ENCODE measurements at places on chromosomes 13 and 19.

DNA sequence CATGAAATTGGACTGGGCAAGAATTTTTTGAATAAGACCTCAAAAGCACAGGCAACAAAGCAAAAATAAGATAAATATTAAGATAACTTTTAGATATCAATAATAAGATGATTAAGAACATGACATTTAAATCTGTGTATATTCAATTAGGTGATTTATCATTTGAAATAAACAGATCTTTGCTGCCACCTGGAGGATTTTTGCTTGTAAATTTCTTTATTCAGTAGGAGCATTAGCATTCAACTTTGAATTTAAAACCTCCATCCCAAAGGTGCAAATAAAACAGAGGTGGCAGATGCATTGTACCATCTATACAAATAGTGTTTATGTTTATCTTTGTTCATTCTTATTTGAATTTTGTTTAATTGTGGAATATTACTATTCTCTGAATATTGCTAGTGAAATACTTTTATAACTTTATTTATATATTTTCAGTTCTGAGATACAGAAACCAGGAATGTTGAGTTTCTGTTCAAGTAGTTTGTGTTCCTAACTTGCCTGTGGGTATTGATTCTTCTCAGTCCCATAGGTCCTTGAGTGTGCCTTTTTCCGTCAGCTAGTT, 20.9 kb downstream of the COG6 start:
- peak; percentile 30 for DNase-seq

GRCh38 chr19:5127717-5128116, 158.8 kb downstream of the KDM4B start:
- no peak for DNase-seq

DNA sequence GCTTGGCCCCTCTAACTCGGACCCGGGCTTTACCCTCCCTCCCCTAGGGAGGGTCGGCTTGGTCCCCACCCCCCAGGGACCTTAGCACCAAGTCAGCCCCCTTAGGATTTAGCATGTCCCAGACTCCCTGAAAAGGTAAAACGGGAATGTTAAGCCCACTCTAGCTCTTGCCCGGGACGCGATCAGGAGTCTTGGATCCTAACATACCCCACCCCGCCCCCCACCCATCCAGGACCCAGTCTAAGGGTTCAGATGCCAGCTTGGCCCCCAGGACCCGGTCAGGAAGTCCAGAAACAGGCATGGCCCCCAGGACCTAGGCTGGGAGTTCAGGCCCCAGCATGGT, 437 bp downstream of the EPOR start:
- DNase-seq = no peak

- peak; percentile 27 for DNase-seq
These were observed 6.4 kb downstream of the C19orf47 start for GRCh38 chr19:40341601-40342482.

- DNase-seq = peak; percentile 36
These were observed 33.9 kb downstream of the CCNE1 start for GRCh38 chr19:29845574-29846176.

DNA sequence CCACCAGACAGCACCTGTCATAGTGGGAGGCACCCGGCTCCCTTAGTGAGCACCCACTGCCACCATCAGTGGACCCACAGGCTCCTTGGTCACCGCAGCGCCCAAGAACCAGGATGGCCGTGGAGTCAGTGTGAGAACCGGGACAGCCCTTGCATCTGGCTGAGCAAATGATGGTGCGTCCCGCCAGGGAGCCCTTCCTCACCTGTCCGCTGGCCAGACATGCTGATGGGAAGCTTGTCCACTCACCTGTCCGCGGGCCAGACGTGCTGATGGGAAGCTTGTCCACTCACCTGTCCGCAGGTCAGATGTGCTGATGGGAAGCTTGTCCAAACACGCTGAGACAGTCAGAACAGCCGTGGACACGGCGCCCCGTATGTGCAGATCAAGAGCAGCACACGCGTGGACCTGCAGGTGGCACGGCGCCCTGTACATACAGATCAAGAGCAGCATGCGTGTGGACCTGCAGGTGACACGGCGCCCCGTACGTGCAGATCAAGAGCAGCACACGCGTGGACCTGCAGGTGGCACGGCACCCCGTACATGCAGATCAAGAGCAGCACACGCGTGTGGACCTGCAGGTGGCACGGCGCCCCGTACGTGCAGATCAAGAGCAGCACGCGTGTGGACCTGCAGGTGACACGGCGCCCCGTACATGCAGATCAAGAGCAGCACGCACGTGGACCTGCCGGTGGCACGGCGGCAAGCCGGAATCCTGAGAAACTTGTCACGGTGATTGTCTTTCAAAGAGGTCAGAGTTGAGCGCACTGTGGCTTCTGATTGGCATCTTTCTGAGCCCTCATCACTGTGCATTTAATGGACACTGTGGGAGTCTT, 40.7 kb upstream of the DCUN1D2 start:
- DNase-seq = peak; percentile 4

DNA sequence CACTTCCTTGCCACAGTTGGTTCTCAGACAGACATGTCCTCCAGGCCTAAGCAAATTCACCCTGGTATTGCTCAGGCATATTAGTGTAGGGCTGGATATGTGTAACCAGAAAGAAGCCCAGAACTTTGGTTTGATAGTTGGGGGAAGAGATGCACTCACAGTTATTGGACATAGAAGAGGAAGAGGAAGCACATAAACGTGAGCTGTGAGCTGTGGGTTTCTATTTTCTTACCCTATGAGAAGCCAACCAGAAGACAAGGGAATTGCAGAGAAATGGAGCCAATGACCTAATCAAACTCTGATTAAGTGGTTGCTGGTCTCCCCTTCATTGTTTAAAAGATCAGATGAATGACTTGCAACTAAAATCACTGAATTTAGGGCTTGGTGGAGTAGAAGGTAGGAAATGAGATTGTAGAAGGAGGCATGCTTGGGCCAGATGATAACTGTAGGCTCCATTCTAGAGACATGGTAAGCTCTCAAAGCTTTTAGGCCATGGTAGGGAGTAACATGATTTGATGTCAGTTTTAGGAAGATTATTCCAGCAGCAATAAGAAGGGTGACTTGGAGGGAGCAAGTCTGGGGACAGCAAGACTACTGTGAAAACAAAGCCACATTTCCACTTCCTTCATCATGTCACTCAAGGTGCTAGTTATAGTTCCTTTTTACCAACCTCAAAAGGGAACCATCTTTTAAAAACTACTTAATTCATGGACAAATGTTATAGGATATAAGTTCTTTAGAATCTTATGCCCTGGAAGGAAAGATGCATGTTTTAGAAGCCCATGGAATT, 24.1 kb upstream of the WDFY2 start:
- no peak for DNase-seq

- DNase-seq = peak; percentile 26
These were observed 529 bp downstream of the ZNF836 start for GRCh38 chr19:52170863-52171320.

GRCh38 chr13:33174491-33174890, 111.1 kb downstream of the STARD13 start:
- DNase-seq = no peak

DNA sequence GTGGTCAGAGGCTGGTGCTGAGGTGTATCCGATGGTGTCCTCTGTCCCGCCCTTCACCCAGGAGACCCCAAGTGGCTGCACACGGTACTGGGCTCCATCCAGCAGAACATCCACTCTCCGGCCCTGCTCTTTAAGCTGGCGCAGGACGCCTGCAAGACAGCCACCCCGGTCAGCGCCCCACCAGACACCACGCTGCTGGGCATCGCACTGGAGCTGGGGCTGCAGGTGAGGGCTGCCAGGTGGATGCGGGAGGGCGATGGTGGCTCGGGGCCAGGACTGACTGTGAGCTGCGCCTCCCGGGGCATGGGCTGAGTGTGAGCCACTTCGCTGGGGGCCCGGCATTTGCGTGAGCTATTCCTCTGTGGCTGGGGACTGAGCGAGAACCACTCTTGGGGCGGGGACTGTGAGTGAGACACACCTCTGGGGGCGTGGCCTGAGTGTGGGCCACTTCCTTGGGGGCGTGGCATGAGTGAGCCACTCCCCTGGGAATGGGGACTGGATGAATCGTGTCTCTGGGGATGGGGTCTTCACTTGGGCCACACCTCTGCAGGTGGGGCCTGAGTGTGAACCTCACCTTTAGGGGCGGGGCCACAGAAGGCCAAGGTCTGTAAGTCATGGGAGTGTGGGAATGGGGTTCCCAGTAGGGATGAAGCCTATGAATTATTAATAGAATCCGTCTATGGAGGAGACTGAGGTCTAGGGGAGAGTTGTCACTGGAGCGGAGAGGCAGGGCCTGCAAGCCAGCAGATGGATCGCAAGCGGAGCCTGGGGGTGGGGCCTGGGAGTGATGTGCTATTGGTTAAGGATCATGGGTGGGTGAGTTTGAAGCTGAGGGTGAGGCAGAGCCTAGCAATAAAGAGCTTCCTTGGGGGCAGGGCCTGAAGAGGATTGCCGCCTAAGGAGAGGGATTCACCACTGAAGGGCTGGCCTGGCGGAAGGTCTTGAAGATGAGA, 30.5 kb downstream of the ZSWIM4 start:
- no peak for DNase-seq

DNA sequence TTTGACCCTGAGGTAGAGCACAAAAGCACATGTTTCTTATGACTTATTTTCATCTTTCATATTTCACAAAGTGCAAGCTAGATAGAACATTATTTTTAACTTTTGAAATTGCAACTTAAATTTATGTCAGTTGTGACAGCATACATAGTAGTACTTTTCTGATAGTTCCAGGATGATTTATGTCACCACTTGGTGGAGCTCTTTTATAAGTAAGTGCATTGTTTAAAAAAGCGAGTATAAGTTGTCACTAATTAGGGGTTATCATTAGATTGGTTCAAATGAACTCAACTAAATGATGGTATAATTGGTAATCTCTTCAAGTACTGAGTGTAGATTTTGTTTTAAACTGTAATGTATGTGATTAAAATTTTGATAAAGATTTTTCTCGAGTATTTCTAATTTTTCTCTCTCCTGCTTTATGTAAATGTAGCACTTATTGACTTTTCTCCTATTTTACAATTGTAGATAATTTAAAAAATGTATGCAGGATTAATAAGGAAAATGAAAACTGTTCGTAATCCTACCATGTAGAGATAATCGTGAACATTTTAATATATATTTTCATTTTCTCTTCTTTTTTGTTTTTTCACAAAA, 31.1 kb downstream of the RB1 start:
- peak; percentile 18 for DNase-seq

- no peak for DNase-seq
These were observed 26.7 kb downstream of the EBPL start for GRCh38 chr13:49664606-49665005.

- no peak for DNase-seq
These were observed 7.3 kb upstream of the COLGALT1 start for GRCh38 chr19:17548145-17548544.

DNA sequence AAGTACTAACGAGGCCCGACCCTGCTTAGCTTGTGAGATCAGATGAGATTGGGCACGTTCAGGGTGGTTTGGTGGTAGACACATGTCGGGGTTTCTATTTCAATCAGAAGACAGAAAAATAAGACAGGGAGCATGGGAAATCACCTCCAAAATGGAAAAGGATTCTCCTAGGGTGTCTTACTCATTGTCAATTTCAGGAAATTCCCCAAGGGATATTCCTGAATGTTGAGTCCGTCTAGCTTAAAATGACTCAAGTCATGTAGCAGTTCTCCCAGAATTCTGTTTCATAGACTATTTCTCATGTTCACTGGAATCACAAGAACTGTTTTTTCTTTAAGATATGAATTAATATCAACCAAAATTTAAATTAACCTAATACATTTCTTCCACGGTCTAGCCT, 380.1 kb downstream of the EFNB2 start:
- DNase-seq = no peak

GRCh38 chr19:12260236-12260635, 34.4 kb downstream of the ZNF44 start:
- no peak for DNase-seq

GRCh38 chr13:101514695-101515275, 62.3 kb downstream of the ITGBL1 start:
- no peak for DNase-seq

DNA sequence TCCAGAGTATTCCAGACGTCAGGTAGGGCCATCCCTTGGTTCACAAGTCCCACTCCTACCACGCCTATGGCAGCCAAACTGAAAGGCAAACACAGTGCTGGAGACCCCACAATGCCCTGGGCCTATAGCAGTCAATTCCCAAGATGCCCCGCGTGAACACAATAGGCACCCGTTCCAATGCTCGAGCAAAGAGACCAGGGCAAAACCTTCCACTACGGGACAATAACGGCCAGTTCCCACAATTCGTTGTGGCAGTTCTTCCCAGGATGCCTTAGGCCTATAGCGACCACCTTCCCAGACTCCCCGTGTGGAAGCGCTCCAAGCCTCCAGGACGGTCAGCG, 538 bp downstream of the ZNF428 start:
- DNase-seq = peak; percentile 58
